Effector memory CD4-positive, alpha-beta T cell (primary cell): ENCODE measurements at places on chromosomes 11 and 22.

- DNase-seq: no peak
Observed at GRCh38 chr11:56624661-56625110, 10.0 kb upstream of the OR5M1 start.

DNA sequence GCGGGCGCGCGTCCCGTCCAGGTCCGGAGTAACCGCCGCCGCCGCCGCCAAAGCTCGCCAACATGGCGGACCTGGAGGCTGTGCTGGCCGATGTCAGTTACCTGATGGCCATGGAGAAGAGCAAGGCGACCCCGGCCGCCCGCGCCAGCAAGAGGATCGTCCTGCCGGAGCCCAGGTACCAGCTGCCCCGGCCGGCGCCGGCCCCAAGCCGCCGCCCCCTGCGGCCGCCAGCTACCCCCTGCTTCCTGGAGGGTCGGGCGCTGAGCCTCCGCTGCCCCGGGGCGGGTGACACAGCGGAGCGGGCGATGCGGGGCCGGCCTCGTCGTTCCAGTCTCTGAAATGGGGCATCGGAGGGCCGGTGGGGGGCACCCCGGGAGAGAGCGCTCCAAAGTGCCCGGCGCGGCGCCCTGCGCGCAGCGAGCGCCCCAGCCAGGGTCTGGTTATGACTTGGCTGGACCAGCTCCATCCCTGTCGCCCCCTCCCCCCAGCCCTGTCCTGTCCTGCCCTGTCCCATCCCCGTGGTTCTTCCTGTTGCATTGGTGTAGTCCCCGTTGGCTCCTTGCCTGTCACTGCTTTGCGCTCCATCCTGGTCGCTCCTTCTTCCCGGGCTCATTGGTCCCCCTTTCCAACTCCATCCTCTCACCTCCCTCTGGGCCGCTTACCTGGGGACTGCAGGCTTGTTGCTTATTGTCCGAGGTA, 653 bp downstream of the GRK3 start:
- no peak for DNase-seq

- DNase-seq: no peak
Observed at GRCh38 chr11:120137187-120137610, 714 bp downstream of the TRIM29 start.

GRCh38 chr11:45204761-45205160, 58.3 kb downstream of the PRDM11 start:
- no peak for DNase-seq

DNA sequence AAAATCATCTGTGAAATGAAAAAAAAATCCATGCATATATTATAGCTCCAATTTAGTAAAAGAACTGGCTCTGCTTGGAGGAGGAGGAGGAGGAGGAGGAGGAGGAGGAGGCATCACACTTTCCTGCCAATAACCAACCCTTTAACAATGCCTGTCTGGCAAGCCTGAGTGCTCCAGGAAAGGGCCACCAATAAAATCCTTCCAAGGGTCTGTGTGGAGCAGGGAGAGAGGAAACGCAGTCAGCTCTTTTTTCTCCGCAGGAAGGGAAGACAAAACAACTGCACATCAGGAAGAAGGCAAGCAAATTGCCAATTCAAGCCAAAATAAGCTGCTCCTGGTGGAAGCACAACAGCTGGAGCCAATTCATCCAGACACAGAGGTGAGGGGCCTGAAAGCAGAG, 139.0 kb downstream of the KCNC1 start:
- no peak for DNase-seq

GRCh38 chr22:37309211-37310074, 27.1 kb downstream of the CYTH4 start:
- no peak for DNase-seq

DNA sequence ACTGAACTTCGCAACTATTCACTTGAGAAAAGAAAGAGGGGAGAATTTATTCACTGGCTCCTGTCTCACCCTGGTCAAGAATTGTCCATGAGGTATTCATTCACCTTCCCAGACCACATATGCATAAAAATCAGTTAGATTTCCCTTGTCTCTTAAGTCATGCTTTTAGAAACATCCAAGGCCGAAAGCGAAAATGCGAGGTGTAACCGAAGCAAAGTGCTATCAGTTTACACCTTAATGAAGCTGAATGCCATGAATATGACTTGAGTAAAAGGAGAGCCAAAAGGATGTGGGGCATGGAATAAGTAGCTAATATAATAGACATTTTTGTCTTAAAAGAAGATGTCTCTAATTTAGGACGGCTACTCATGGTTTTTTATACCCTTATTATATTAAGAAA, 965.6 kb upstream of the CHORDC1 start:
- no peak for DNase-seq
